ENCODE measurements at places on chromosomes 12 and 14. TPM values are rescaled to one million over a fixed set of nuclear protein-coding genes. Genes with fewer than 3 reads are reported as not detected.

Gene CLEC2A
- total RNA-seq, result not detected

DNA sequence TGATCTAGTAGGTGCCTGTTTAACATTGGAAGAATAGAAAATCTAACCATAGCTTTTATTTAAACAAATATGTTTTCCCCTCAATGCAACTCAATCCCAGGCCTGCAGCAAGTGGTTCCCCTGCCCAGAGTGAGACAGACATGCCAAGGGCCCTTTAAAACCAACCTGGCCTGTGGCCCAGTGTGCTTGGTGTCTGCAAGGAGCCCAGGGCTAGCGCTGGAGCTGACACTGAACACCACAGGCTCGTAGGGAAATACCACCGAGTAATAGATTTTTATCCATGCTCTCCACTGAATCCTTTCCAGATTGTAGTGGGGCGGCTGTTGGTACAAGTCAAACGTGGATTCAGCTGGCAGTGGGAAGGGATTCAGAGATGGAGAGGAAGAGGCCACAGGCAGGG, 95.6 kb upstream of the NRXN3 start:
- no peak for DNase-seq

DNA sequence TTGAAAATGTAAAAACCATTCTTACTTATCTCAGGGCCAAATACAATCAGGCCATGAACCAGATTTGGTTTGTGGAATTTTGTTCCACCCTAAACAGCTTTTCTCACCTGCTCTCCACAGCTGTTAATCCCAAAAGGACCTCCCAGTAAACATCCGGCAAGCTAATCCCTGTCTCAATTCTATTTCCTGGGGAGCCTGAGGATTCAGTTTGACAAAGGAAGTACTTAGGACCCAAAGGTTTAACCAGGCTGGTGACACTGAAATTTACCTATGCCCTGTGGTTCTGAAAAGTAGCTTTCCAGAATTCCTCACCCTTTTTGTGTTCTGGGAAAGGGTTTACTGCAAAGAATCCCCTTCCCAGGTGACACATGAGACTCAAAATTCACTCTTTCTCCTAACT, 15.0 kb downstream of the CAPZA3 start:
- no peak for DNase-seq

- no peak for DNase-seq
These were observed 996.8 kb upstream of the TMEM132C start for GRCh38 chr12:127270193-127270592.

Gene STAB2
- total RNA-seq, result not detected

DNA sequence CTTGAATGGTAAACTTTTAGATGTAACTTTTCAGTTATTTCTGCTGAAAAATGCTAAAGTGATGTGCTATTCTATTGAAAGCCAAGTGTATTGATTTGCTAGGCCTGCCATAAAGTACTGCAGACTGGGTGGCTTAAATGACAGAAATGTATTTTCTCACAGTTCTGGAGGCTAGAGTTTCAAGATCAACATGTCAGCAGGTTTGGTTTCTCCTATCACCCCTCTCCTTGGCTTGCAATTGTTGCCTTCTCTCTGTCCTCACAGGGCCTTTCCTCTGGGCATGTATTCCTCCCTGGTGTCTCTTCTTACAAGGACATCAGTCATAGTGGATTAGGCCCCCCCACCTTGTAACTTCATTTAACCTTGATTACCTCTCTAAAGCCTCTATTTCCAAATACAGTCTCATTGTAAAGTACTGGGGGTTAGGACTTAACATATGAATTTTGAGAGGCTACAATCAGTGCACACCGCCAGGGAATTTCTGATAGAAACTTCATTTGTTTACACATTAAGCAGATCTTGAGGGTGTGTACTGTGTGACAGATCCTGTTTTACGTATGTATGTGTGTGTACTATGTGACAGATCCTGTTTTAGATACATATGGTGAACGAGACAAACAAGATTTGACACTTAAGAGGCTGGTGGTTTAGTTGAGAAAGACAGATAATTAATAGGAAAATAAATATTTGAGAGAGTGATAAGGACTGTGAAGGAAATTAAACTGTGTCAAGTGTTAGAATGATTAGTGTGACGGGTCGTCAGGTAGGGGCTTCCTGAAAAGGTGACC, 49.5 kb downstream of the ADIPOR2 start:
- no peak for DNase-seq
